ENCODE measurements at places on chromosomes 3 and 15.

DNA sequence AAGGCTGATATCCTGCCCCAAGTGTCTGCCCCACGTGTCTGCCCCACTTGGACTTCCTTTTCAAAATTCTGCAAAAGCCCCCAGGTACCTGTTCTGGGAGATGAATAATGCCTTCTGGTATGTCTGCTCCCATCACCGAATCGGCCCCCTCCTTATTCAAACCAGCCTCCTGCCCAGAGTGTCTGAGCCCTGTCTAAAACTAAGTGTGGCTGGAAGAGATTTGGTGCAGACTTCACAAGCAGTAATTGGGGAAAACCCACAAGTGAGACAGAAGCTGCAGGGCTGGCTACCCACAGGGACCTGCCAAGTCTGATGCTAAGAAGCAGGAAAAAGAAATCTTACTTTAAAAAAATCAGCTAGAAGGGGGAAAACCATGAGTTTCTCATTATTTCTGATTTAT is 85.1 kb downstream of the DUT start:
- no peak for DNase-seq

GRCh38 chr3:52779011-52779836 is 1.8 kb downstream of the ITIH1 start:
- DNase-seq: no peak

DNA sequence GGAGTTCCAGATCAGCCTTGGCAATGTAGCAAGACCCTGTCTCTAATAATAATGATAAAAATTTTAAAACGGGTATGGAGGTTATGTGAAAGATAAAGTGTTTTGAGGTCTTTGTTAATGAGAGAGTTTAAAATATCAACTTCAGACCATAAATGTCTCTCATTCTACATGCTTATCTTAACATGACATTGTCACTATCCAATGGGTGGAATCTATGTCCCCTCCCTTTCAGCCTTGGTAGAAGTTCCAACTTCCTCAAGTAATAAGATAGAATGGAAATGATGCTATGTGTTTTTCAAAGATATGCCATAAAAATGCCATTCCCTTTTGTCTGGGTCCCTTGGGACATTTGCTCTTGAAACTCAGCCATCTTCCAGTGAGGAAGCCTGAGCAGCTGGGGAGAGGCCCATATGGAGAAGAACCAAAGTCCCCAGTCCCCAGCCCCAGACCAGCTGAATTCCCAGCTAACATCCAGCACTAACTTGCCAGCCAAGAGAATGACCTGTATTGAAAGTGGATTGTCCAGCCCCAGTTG is 17.0 kb downstream of the RPSA start:
- DNase-seq: no peak

- DNase-seq: no peak
Measured at GRCh38 chr3:171228240-171228639, 201.7 kb upstream of the SLC2A2 start.

GRCh38 chr15:50250760-50251394 is 14.6 kb downstream of the HDC start:
- no peak for DNase-seq

GRCh38 chr15:96053031-96053780 is 277.3 kb upstream of the NR2F2 start:
- no peak for DNase-seq

DNA sequence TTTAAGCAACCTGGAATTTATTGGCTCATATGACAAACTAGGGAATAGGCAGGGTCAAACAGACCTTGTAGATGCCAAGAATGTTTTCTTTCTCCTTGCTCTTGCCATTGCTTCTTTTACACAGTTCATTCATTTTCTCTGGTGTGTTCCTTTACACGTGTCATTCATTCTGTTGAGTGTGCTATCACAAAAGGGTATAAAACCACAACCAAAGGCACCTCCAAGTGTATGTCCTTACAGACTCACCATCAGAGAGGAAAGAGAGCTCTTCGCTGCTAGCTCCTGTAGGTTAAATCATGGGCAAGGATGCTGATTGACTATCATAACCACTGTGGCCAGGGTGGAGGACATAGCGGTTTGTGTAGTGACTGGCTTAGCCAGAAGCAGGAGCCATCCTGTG is 19.2 kb upstream of the FRMD4B start:
- no peak for DNase-seq

DNA sequence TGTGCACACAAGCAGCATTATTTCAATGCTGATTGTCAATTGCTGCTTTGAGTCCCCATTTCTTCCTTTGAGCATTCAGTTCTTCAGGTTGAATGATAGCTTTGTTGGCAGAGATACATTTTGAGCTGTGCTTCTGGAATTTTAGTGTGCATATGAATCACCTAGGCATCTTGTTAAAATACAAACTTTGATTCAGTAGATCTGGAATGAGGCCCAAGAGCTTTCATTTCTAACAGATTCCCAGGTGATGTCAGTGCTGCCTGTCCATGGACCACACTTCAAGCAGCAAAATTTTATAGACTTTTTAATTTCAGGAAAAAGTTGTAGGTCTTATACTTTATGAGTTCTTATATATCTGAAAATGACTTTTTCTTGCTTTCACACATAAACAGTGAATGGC is 131.1 kb downstream of the ADAMTSL3 start:
- DNase-seq: no peak

GRCh38 chr3:110504401-110504800 is 567.2 kb upstream of the NECTIN3 start:
- no peak for DNase-seq

GRCh38 chr15:89837134-89837829 is 22.6 kb upstream of the ANPEP start:
- DNase-seq: no peak

DNA sequence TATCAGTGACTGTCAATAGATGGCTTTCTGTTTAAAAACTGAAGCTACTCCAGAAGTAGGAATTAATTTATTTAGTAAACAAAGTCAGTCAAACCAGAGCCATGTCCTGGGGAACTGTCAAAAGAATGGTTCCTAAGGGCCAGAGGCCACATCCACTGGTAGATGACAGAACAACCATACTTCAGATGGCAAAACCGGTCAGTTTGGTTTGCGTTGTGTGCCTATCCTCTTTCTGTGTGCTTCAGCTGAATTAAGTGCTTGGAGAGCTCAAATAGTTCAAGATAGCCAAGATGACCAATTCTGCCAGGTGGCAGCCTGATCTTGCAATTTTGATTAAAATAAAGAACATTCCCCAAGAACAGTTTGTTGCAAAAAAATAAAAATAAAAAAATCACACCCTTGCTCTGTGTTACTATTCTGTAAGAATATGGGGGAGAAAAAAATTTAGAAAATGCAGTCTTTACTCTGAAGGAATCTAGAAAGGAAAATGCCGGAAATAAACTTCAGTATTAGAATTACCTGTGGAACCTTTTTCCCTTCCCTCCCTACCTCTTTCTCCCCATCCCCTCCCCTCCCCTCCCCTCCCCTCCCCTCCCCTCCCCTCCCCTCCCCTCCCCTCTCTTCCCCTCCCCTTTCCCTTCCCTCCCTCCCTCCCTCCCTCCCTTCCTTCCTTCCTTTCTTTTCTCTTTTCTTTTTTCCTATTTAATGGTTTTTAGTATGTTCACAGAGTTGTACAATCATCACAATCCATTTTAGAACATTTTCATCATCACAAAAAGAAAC is 2.5 kb downstream of the MAP3K13 start:
- no peak for DNase-seq

DNA sequence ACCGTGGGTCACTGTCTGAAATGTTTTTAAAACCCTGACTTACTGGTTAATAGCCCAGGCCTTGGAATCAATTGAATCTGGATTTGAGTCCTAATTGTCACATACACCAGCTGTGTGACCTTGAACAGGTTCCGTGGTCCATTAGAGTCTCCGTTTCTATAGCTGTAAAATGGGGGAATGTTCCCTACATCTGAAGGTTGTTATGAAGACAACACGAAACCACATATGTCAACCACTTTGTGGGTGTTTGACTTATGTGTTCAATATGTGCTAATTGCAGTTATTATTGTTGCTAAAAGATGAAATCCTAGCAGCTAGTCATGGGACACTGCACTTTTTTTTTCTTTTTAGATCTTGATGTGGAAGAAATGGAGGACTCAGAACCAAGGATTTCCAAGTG is 35.3 kb downstream of the ZBTB38 start:
- DNase-seq: no peak

GRCh38 chr15:82292271-82292670 is 29.7 kb downstream of the SAXO2 start:
- no peak for DNase-seq

DNA sequence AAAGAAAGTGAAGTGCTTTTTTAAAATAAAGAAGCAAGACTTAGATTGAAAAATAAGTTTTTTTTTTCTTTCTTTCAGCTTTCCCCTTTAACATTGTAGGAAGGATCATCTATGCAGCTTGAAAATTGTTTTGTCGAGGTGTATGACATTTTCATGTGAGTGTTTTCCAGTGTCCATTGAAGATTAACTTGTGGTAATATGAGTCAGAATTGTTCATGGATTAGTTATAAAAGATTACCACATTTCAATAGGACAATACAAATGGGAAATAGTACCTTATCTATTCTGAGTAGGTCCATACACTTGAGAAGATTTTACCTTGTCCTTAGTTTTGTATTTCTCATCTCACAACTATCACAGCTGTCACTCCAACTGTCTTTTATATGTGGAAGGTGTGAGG is 1234.7 kb downstream of the NSUN3 start:
- DNase-seq: no peak

DNA sequence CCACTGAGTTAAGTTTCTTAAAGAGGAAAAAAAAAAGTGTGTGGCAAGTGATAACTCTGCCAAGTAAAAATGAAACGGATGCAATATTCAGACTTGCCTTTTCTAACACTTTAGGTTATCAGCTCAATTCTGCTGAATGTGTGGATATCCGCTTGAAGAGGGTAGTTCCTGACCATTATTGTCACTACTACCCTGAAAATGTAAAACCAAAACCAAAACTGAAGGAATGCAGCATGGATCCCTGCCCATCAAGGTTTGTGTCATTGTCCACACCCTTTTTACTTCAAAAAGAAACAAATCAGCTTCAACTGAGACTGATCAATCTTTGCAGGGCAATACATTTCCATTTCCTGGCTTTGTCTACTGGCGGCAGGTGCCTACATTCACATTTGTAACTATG is 236.1 kb downstream of the ADAMTSL3 start:
- no peak for DNase-seq

DNA sequence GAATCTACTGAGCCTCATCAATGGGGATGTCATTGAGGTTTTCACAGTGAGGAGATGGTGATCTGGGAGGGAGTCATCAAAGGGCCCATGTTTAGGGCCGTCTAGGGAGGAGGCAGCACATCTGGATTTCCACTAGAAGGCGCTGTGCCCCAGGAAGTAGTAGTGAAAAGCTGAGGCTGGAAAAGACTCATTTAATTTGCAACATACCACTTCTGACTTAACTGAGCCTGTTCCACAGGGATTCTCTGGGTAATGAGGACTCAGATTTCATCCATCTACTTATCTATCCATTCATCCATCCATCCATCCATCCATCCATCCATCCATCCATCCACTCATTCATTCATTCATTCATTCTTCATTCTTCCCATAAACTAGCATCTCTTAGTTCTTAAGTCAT is 17.4 kb upstream of the SHF start:
- DNase-seq: peak; percentile 7

- no peak for DNase-seq
Measured at GRCh38 chr3:11059799-11060115, 67.2 kb downstream of the SLC6A1 start.

DNA sequence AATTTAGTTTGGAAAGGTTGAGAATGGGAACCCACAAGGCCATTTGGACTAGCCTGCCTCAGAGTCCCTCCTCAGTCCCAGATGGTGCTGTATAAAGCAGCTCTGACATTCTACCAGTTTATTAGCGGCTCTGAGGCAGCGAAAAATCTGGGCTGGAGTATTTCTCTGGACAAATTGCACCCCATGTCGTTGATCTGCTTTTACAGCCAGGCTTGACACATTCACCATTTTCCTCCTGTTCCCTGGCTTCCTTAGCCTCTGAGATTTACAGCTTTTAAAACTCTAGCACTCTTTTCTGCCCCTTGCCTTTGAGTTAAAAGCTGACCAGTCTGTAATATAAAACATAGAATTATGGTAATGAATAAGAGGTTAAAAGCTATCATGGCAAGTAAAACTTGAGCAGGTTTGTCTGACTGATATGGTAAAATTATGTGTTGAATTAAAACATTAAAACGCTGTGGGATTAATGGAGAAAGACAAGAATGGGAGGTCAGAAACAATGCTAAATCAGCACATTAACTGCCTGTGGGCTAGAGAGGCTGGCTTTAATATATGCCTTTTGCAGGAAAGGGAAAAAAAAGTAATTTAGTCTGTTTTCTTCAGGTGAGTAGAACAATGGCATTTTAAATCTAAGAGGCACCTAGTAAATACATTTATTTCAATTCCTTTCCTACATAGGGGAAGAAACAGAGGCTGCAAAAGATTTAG is 131.2 kb downstream of the MCTP2 start:
- no peak for DNase-seq

- no peak for DNase-seq
Measured at GRCh38 chr3:10771486-10772270, 44.4 kb upstream of the SLC6A11 start.

GRCh38 chr15:93929375-93930094 is 301.8 kb upstream of the MCTP2 start:
- DNase-seq: no peak

DNA sequence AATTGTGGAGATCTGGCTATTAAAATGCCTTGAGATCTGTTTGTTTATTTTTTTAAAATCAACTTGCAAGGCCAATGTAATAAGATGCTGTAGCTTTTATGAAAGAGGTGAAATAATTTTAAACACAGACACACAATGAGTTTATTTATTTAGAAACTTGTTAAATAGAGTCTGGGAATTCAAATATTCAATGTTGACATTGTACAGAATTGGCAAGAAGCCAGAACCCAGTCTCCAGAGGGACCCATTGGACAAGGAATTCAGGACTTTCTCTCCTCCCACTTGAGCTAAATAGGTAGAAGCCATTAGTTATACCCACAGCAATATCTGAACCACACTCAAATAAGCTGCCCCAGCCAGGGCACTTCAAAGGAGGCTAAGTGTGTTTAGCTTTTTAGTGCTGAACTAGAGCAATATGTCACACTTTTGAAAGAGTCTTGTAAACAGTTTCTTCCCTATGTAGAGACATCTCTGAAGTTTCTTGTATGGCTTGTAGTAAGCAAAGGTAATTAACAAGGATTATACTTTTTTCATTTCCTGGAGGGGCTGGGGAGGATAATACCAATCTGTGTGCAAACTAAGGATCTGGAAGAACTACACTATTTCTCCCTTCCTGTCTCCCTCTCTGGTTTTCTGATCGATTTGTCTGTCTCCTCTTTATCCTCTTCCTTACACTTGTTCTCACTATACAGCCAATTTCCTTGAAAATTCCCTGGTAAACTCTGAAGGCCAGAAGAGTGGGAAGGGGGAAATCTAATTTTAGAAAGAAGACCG is 6.0 kb downstream of the MECOM start:
- DNase-seq: no peak

GRCh38 chr3:11626084-11626463 is 17.6 kb downstream of the VGLL4 start:
- no peak for DNase-seq
